Astrocyte of the spinal cord (primary cell): ENCODE measurements at places on chromosomes 13 and 19.

- peak; percentile 81 for DNase-seq
Measured at GRCh38 chr13:20428666-20429644, 96.7 kb downstream of the CRYL1 start.

- peak; percentile 88 for DNase-seq
Measured at GRCh38 chr13:99320693-99321481, 13.7 kb upstream of the GPR183 start.

- no peak for DNase-seq
Measured at GRCh38 chr19:16952046-16952445, 63.2 kb downstream of the F2RL3 start.

GRCh38 chr13:40776232-40776631, 5.2 kb upstream of the MRPS31 start:
- DNase-seq = no peak

GRCh38 chr13:22726726-22727125, 454.1 kb upstream of the SGCG start:
- DNase-seq = no peak

DNA sequence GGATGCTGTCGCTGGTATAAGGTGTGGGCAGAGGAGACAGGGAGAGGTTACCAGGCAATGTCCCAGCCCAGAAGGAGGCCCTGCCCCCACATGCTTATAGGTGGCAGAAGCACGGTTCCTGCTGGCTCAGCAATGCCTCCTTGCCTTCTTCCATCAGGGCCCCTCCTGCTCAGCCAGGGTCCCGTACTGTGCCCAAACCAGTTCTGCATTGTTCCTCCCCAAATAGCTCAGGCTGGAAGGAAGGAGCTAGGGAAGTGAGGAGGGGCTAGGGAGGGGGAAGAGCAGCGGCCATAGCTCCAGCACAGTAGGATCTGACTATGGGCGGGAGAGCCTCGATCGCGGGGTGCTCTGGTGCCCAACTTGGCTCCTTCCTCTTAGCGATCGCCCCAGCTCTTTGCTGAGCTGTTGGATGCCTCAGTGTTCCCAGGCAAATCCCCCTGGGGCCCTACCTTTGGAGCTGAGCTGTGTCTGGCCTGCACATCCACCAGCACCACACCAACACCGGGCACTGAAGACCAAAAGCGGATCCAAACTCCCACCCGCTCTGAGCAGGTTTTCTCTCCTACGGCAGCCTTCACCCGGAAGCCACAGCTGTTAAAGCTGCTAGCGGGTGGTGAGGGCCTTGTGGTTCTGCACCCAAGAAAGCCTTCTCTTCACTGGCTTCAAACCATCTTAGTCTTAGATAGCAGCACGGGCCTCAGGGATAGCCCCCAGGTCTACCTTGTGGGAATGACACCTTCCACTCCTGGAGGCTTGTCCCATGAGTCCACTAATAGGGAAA, 32.1 kb upstream of the PEPD start:
- no peak for DNase-seq

DNA sequence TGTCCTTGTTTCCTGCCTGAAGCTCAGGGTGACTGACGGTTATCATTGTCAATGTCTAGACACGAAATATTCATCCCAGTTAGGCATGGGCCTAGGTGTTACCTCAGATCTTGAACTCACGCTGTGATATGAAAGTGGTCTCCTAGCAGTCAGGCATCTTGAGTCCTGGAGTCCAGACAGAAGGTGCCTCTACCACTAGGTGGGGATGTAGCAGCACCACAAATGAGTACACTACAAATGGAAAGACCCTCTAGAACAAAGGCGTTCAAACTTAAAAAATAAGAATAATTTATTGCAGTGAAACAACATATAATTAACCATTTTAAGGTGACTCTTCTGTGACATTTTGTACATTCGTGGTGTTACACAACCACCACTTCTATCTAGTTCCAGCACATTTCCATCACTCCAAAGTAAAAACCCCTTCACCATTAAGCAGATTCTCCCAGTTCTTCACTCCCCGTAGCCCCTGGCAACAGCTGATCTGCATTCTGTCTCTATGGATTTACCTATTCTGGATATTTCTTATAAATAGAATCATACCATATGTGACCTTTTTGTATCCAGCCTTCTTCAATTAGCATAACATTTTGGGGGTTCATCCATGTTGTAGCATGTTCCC, 11.9 kb upstream of the FRY start:
- DNase-seq = peak; percentile 76
